Dorsolateral prefrontal cortex (tissue), 122 donors: ENCODE measurements at places on chromosomes 16 and 17.
A peak's percentile ranks its signal among the peaks of the same experiment; 100 is the strongest.

- DNase-seq: no peak
Measured at GRCh38 chr17:70336411-70336810, 167.1 kb downstream of the KCNJ2 start.

GRCh38 chr17:20086416-20087076, 77.4 kb downstream of the SPECC1 start:
- no peak for DNase-seq

- DNase-seq: peak; percentile 76
Measured at GRCh38 chr16:67155295-67156142, 4.2 kb downstream of the TRADD start.

DNA sequence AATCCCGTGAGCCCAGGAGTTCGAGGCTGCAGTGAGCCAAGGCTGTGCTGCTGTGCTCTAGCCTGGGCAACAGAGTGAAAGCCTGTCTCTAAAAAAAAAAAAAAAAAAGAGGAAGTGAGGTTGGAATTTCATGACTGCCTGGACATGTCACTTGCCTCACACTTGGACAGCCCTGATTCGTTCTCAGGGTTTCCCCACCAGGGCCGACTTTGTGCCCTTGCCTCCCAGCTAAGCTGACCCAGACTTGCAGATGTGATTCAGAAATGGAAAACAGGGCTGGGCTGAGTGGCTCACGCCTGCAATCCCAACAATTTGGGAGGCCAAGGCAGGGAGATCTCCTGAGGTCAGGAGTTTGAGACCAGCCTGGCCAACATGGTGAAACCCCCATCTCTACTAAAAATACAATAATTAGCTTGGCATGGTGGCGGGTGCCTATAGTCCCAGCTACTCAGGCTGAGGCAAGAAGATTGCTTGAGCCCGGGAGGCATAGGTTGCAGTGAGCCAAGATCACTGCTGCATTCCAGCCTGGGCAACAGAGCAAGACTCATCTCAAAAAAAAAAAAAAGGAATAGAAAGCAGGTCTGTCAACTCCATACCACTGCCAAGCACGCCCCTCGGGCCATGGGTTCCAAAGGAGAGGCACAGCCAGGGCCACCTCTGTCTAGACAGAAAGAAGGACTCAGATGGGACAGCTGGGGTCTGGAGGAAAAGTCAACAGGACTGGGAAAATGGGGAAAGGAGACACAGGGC, 46.9 kb downstream of the SOCS1 start:
- DNase-seq: no peak

DNA sequence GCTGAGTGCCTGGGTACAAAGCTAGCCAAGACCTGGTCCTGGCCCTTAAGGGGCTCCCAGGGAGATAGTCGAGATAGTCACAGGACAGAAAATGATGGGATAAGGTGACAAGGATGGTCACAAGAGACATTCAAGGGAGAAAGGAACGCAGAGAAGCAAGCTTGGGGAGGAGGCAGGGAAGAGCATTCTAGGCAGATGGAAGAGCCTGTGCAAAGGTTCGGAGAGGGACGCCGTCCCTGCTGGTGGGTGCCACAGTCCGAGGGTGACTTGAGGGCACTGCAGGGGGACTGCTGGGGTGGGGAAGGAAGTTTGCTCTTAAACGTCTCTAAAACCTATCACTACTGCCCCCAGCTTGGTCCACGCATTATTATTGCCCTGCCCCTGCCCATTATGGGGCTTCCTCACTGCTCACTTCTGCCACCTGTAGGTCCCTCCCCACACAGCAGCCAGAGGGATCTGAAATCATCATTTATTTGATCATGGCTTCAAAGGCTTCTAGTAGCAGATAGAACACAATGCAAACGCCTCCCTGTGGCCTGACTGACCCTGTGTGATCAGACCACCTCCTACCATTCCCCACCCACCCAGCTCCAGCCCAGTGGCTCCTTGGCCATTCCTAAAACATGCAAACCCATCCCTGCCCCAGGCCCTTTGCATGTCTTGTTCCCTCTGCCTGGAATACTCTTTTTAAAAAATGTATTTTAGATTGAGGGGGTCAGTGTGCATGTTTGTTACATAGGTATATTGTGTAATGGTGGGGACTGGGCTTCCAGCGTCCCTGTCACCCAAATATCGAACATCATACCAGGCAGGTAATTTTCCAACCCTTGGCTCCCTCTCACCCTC, 60.3 kb downstream of the RMI2 start:
- DNase-seq: no peak

GRCh38 chr17:74493331-74493833, 26.9 kb downstream of the CD300A start:
- peak; percentile 85 for DNase-seq

- no peak for DNase-seq
Measured at GRCh38 chr16:20004931-20005330, 68.8 kb downstream of the GPR139 start.

GRCh38 chr17:77480199-77480508, 339.4 kb downstream of the SEC14L1 start:
- no peak for DNase-seq

DNA sequence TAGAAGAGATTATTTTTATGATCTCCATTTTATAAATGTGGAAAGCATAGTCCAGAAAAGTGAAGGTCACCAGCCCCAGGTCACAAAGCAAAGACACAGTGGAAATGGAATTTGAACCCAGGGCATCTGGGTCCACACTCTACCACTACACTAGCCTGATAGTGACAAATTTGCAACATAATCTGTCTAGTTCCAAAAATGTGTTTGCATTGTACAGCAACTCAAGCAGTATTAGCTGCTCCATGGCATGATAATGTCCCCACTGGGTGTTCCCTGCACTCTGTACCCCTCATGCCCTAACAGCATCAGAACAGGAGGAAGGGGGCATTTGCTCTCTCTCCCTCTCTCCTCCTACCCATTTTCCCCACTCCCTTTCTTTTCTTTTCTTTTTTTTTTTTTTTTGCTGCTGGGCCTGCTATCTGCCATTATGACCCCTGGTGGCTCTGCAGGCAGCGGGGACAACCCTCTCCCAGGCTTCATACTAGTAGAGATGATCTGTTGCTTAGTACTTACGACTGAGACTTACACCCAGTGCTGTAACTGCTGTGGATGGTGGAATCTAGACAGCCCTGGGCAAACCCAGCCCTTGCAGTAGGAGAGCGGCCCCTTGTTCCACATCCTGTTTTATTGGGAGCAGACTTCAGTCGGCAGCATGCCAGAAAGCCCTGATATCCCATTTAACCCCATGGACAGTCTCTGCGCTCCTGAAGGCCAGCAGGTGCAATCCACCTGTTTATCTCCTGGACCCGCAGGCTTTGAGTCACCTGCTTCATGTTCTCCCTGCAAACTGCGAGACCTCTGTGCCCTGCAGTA, 306.3 kb downstream of the SOX9 start:
- no peak for DNase-seq

- DNase-seq: no peak
Measured at GRCh38 chr16:68711421-68712139, 25.5 kb upstream of the CDH1 start.

GRCh38 chr16:59840169-59840568, 1106.1 kb upstream of the GOT2 start:
- no peak for DNase-seq

DNA sequence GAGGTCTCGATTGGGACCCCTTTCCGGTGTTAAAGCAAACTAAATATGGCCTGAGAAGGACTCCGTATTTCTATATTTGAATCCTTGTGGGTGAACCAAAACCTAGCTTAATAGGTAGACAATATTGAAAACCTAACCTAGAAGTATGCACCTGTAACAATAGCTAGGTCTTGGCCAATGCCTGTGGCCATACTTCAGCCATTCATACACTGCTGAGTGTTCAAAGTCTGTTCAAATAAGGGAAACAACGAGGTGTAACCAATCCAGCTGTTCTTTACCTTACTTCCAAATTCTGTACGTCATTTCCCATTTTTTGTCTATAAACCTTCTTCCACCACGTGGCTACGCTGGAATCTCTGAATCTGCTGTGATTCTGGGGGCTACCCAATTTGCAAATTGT, 34.1 kb upstream of the HELZ start:
- no peak for DNase-seq

- DNase-seq: no peak
Measured at GRCh38 chr17:54933921-54934320, 33.3 kb downstream of the TOM1L1 start.

- no peak for DNase-seq
Measured at GRCh38 chr17:62897706-62898105, 68.3 kb upstream of the TANC2 start.

GRCh38 chr17:46874906-46875305, 23.5 kb downstream of the WNT9B start:
- DNase-seq: no peak

DNA sequence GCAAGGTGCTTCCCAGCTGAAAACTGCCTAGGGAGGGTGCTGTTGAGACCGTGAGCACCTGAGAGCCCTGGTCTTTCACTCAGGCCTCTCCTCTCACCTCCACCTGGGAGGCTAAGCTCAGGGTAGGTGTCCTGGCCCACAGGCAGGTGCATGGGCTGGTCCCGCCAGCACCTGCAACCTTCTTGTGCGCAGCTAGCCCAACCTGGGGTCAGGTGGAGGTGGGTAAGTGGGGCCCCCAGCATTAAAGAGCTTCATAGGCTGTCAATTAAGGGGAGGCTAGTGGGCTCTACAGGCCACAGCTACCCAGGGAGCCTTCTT, 8.7 kb downstream of the ADCY7 start:
- no peak for DNase-seq

- peak; percentile 48 for DNase-seq
Measured at GRCh38 chr17:37570527-37571093, 38.6 kb downstream of the SYNRG start.

DNA sequence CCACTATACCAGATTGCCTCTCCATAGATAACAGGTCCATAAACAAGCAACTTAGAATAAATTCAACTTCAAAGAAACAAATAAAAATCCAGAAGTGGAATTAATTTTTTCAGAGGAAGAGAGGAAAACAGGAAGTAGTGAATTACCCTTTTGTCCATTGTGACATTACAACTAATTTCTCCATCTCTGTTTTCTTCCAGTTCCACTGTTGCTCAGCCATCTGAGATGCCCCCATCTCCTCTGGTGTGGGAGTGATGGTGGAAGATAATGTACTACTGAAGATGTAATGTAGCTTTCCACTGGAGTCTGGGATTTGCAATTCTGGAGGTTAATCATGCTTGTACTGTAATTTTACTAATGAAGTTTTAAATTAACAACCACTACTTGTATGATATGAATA, 124.6 kb upstream of the TMEM97 start:
- DNase-seq: no peak
